ENCODE measurements at places on chromosomes 6 and 20. TPM values are rescaled to one million over a fixed set of nuclear protein-coding genes. Genes with fewer than 3 reads are reported as not detected.
A peak's percentile ranks its signal among the peaks of the same experiment; 100 is the strongest.

Gene BCAS4
- polyA plus RNA-seq, result 46.6 TPM

Gene FNDC1
- 0.01 TPM for polyA plus RNA-seq

DNA sequence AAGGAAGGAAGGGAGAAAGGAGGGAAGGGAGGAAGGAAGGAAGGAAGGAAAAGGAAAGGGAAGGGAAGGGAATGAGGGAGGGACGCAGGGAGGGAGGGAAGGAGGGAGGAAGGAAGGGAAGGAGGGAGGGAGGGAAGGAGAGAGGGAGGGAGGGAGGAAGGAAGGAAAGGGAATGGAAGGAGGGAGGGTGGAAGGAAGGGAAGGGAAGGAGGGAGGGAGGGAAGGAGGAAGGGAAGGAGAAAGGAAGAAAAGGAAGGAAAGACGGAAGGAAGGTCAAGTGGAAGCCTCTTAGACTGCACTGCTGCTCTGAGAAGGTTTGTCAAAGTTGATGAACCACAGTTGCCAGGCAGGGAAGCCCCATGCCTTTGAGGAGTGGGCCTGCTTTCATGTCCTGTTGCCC lies 324.3 kb upstream of the ZFP64 start:
- no peak for DNase-seq

- DNase-seq, result no peak
Measured at GRCh38 chr20:50153153-50153499, 397 bp downstream of the PEDS1 start.

DNA sequence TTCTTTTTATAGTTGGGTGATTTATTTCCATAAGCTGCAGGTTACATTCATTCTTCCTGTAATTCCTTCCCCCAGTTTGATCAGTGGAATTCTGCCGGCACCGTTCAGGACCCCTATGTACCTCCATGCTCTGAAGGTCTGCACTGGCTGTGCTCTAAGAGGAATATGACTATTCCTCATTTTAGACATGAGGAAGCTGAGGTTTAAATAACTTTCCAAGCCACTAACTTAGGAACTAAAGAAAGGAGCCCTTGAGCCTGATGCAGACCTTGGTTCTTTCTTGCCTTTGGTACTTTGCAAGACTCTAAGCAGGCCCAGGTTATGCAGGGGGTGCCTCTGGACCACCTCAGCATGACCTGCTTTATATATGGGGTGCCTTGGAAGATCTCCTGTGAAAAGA lies 318.5 kb downstream of the QKI start:
- no peak for DNase-seq

- DNase-seq, result no peak
Measured at GRCh38 chr6:169146521-169146920, 107.1 kb downstream of the THBS2 start.

DNA sequence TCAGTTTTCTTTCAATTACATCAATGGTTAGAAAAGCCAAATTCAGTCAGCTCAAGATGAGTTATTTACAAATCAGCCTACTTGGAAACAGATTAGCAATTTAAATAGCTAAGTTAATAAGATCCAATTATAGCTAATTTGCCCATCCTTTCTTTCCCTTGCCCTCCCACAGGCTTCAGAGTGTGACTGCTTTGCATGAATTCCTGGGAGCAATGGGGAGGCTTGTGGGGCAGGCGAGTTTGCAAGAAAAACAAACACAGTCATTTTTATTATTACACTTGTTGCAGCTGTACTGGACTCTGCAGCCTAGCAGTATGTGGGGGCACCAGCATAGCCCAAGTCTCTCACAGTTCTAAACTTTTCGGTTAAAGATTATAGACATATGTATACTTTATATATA lies 219.0 kb downstream of the NKAIN2 start:
- DNase-seq, result no peak

- DNase-seq, result no peak
Measured at GRCh38 chr6:89257781-89258180, 40.6 kb upstream of the GABRR1 start.

- peak; percentile 77 for DNase-seq
Measured at GRCh38 chr20:36792422-36792821, 18.9 kb upstream of the DSN1 start.

DNA sequence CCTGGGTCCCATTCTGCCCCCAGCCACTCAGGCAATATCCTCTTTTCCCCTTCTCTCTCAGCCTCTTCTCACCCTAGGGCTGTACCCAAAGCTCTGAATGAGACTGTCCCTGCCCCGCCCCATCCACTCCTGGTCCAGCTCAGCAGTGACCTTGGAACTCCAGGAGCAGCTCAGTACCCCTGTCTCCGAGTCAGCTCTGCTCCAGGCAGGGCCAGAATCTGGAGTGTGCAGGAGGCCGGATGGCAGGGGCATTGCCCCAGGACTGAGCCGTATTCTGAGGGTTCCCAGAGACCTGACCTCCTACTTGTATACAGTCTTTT lies 2.0 kb upstream of the RAET1G start:
- no peak for DNase-seq

- no peak for DNase-seq
Measured at GRCh38 chr6:154399097-154399496, 42.5 kb upstream of the IPCEF1 start.

- no peak for DNase-seq
Measured at GRCh38 chr6:4130357-4130987, 4.9 kb downstream of the ECI2 start.

DNA sequence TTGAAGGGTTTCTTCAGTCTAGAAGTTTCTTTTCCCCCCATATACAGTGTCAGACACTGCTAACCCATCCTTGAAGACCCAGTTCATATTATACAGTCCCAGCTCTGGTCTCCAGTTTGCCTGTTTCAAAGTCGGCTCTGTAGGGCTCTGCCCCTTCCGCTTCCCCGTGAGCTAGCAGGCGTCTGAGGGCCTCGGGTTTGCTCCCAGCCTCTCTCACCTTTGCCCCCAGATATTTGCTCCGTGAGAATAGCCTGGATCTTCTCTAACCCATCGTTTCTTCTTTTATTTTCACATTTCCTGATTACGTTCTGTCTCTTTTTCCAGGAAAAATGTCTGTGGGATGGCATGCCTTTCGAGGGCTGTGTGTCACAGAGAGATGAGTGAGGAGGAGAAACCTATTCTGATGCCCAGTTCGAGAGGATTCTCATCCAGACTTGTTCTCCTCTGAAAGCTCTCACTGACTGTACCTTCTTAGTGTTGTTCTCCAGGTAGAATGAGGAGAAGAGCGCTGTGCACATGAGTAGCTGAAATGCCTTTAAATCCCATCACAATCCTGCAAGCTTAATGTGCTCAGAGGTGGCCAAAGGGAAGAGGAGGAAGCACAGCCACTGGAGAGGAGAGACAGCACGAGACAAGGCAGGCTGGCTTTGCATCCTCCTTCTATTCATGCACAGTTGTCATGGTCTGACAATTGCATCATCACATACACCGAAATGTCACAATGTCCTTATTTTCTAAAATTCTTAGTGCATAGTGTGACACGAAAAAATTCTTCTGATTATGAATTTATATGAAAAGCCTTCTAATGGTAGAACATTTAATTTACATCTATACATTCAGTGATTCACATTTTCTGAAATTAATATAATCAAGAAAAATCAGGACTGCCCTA lies 171.1 kb downstream of the FOXA2 start:
- no peak for DNase-seq

DNA sequence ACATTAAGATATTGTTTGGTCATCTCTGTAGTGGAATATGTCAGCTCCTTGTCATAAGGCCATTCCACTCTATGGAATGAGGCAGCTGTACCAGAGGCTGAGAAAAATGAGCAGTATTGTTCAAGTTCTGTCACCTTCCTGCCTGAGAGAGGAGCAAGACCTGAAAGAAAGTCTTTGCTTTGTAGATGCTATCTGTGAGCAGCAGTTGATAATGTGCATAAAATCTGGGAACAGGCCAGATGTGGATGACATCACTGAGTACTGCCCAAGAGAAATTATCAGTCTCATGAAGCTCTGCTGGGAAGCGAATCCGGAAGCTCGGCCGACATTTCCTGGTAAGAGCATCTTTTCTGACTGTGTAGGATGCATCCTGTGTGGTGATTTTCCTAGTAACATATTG lies 16.8 kb downstream of the RIPK1 start:
- no peak for DNase-seq

GRCh38 chr6:122472022-122472340 lies 374 bp upstream of the SERINC1 start:
- peak; percentile 1 for DNase-seq

- no peak for DNase-seq
Measured at GRCh38 chr20:44207126-44207723, 3.3 kb downstream of the OSER1 start.

DNA sequence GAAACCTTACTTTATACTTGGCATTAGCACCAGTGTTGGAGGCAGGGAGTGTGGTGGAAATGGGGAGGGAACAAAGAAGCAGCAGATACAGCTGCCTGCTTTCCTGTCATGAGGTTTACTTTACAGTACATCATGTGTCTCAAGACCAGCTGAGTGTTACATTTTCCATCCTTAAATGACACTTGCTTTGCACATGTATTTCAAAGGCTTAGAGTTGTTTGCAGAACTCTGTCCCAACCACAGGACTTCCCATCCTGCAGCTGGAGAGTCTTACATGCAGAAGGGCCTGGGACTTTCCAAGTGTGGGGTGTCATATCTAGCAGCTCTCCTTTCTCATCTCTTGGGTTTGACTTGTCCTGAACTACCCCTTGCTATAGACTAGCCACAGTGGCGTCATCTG lies 395.9 kb downstream of the DHX35 start:
- DNase-seq, result no peak

- DNase-seq, result no peak
Measured at GRCh38 chr6:15344831-15345230, 99.0 kb downstream of the JARID2 start.

DNA sequence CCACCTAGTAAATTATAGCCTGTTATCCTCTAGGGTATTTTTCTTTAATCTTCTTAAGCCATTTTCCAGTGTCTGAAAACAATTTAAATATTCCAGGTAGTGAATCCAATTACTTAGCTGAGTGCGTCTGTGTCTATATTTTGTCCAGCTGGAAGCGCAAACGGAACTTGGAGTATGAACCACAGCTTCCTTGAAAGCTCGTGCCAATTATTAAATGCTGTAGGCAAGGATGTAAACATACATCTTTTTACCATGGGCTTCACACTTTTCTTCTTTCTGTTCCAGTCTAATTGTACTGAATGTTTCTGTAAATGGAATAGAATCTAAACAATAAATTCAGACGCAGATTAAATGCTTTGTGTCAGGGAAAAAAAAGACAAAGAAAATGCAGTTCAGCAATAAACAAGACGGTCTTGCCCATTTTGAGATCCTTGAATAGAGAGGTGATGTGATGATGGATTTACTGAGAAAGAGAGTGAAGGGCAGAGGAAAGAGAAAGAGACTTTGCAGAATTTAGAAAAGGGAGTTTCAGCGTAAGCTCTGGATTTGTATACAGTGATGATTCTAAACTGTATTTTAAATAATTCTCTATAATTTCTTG lies 1.9 kb downstream of the PLCB1 start:
- DNase-seq, result no peak

GRCh38 chr6:104608101-104608500 lies 251.6 kb downstream of the HACE1 start:
- DNase-seq, result no peak

DNA sequence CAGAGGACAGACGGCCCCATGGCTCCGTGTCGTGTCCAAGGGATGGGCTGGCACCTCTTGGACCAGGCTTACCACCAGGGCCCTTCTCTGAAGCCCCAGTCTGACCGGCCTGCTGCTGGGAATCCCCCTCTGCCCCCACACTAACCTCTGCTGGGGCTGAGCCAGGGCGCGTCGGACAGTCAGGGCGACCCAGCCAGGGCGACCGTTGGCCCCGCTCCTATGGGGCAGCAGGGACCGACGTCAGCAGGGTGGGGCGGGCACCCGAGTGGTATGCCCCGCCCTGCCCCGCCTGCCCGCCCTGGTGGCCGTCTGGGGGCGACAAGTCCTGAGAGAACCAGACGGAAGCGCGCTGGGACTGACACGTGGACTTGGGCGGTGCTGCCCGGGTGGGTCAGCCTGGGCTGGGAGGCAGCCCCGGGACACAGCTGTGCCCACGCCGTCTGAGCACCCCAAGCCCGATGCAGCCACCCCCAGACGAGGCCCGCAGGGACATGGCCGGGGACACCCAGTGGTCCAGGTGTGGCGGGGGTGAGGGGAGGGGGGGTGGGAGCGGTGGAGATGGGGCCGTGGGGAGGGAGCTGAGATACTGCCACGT lies at the start of gene SLC17A9:
TSS of gene SLC17A9 (plus strand) at position 337 of the 595 bp plus-strand sequence. CDS start at position 459, 122 bp downstream.
- DNase-seq, result no peak

- DNase-seq, result no peak
Measured at GRCh38 chr6:151293688-151294016, 53.9 kb downstream of the AKAP12 start.

DNA sequence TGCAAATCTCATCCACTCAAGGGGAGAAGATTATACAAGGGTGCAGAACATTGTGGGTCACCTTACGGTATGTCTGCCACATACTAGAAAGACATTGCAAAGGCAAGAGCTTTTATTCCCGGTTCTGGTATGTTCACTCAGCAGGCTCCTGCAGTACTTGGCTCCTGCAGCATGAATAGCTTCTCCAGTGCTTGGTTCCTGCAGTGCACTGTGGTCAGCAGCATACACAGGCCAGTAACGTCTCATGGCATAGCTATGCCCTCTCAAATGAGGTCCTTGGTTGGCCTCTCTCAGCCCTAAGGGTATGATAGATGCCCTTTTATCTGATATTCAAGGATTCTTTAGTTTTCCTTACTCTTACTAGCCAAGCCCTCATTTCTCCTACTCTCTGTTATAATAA lies 12.6 kb downstream of the TCP11 start:
- no peak for DNase-seq

DNA sequence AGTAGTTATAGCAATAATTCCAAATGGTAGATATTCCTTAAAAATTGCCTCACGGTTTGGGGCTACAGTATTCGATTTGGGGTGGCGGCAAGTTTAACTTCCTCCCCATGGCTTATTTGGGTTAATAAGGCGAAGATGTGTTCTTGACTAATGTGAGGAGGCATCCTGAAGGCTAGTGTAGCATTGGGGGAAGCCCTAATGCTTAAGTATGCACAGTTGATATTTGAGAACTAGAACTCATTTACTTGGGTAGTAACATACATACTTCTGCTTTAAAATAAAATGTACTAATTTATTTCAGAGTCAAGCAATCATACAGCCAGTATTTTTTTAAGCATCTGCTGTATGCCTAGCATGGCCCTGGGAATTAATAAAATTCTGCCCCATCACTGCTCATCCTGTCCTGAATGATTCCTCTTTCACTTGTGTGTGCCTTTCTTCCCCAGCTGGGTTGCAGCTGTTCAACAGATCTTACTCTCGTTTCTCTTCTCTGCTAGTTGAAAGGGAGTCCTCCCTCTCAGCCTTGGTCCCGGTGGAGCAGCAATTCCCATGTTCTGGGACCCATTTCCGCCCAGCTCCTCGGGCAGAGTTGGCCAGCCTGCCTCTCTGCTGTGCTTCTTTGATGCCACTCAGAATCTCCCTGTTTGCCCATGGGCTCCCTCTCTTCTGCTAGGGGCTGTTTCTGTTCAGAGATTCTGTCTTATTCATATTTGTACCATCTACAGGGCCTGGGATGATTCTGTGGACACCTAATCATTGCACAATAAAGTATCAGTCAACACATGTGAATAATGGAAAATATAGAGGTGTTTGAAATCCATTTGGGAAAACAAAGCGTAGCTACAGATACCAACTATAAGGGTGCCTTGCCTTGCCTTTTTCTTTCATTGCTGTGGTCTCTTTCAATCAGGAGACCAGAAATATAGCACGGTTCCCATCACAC lies 104.8 kb downstream of the ARID1B start:
- no peak for DNase-seq

GRCh38 chr20:10541668-10542411 lies 106.7 kb downstream of the SLX4IP start:
- DNase-seq, result peak; percentile 67
